ENCODE measurements at places on chromosomes 3 and 15. TPM values are rescaled to one million over a fixed set of nuclear protein-coding genes. Genes with fewer than 3 reads are reported as not detected.

GRCh38 chr3:65313666-65314065 lies 625.9 kb upstream of the ADAMTS9 start:
- no peak for DNase-seq

The OSBPL10 gene
- total RNA-seq, result 9.6 TPM

GRCh38 chr15:50083424-50084025 lies 35.5 kb downstream of the ATP8B4 start:
- DNase-seq, result no peak

DNA sequence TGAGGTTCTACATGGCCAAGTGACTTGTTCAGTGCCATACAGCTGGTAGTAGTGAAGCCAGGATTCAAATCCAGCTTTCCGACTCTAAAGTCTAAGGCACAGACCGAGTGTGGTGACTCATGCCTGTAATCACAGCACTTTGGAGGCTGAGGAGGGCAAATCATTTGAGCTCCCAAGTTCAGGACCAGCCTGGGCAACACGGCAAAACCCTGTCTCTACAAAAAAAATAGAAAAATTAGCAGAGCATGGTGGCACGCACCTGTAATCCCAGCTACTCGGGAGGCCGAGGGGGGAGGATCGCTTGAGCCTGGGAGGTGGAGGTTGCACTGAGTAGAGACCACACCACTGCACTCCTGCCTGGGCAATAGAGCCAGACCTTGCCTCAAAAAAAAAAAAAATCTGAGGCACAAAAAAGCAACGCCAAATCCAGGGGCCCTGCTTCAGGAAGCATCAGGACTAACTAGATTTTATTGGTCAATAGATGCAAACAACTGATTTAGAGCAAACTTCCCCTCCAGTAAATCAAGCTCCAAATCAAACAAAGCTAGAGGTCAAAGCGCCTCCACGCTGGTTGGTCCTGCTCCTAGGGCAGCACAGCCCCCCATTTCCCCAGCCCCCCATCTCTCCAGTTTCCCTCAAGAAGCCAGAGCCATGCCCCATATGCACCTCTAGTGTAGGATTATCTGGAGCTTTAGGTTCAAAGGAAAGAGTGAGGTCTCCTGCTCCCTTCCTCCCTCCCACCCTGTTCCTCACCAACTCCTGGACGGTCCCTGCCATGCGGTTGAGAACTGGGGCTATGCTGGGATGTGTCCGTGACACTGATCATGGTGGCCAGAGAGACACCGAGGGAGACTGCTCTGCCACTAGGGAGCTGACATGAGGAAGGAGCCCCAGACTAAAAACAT lies 2.9 kb upstream of the TNK2 start:
- DNase-seq, result no peak

Measured in HFFc6 (cell line).